Mesenteric fat pad (tissue), 1 donor: ENCODE measurements at places on chromosomes 5 and 9. TPM values are rescaled to one million over a fixed set of nuclear protein-coding genes. Genes with fewer than 3 reads are reported as not detected.

CDH12 gene
- not detected for total RNA-seq

PCDHGC5 gene
- 1.1 TPM for total RNA-seq

QRFP gene
- not detected for total RNA-seq

RPL12 gene
- total RNA-seq: 1,060 TPM

DNA sequence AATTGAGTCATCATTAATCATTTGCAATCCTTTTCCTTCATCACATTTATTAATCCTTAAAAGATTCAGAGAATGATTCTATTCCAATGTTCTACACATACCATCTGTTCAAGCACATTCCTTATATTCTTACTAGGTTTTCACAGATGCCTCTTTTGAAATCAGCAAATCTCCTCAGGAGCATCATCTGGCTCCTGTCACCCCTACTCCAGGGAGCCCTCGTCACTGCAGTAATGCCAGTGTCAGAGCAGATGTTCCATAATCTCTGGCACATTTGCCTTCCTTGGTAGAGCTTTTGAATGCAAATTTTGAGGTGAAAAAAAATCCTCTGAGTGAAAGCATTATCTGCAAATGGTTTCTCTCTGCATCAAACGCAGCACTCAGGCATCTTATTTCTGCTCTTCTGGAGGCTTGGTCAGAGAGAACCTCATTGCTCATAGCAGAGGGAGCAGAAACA is 7.6 kb upstream of the KCNV2 start:
- no peak for DNase-seq

DNA sequence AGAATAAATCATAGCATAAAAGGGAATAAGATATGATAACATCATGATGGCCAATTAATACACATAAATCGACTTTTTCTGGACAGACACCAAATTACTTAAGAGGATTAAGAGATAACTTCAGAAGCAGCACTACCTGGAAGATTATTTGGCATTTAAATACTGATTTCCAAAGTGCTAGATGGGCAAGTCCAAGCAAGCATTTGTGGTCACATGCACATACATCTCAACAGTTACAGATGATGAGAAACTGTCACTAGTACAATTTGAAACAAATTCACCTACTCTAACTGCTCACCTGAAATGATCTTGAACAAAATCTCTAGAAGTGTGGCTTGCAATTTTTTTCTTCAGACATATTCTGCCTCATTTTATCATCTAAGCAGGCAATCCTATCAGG is 26.8 kb upstream of the RASGEF1C start:
- no peak for DNase-seq

- no peak for DNase-seq
Observed at GRCh38 chr5:94389515-94389899, 228.9 kb downstream of the KIAA0825 start.

GRCh38 chr5:157600252-157600651 is 24.7 kb upstream of the ADAM19 start:
- no peak for DNase-seq

GRCh38 chr5:165152058-165152457 is 1646.6 kb downstream of the MAT2B start:
- no peak for DNase-seq

- DNase-seq: no peak
Observed at GRCh38 chr9:97938081-97938644, at the start of gene HEMGN. Gene HEMGN, minus strand, starts transcription at chr9:97938172. Its CDS starts 36 bp downstream, at chr9:97938136.

GRCh38 chr5:150178262-150178661 is 11.6 kb upstream of the SLC6A7 start:
- DNase-seq: no peak

DNA sequence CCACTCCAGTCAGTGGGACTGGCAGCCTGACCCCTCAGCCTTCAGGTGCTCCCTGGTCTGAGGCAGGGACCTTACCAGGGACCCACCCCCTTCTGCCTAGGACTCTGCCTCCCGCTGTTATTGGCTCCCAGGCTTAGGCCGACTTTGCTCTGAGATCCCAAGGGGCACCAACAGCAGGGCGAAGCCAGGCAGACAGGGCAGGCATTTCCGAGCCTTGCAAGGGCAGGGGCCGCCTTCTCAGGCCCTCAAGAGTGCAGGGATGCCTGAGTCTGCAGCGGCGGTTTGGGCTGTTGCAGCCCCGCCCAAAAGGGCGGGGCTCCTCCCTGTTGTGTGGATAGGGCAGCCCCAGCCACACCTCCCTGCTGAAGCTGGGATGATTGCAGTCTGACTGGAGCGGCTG is 644.6 kb downstream of the PRR16 start:
- DNase-seq: no peak

DNA sequence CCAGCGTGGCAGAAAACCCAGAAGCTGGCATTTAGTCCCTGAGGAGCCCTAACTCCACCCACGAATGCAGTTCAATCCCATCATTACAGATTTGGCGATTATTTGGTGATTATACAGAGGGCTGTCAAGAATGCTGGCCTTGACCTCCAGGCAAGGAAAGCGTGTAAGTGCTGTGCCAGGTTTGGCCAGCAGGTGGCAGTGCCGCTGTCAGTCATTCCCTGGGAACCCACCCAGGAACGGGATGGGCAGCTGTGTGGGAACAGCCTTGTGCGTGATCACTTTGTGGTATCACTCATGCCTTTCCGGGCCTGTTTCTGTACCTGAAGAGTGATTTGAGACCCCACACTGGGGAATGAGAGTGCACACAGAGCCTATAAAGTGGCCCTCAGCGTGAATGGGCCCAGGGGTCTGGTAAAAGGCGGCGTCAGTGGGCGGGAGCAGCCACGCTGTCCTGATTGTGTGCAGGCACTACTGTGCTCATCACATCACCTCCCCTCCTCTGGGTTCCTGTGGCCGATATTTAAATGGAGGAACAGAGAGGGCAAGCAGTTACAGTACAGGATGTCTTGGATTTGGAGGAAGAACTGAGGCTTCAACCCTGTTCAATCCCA is 215.6 kb downstream of the ROR2 start:
- no peak for DNase-seq

GRCh38 chr9:18138656-18139055 is 335.3 kb upstream of the ADAMTSL1 start:
- DNase-seq: no peak
